ENCODE measurements at places on chromosomes 7 and 10.

DNA sequence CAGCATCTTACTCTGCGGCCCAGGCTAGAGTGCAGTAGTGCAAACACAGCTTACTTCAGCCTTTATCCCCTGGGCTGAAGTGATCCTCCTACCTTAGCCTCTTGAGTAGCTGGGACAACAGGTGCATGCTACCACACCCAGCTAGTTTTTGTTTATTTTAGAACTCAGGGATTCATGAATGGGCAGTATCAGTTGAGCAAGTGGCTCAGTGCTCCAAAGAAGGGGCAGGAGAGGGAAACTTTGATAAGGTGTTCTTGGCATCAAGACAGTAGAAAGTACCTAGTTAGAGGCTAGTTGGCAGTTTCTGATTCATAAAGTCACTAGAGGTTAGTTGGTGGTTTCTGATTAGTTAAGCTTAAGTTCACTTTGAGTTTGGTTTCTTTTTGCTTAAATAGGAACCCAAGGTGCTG is 18.4 kb downstream of the TRIM24 start:
- DNase-seq = no peak

- DNase-seq = peak; percentile 64
Measured at GRCh38 chr7:157612664-157613561, 276.1 kb downstream of the DNAJB6 start.

GRCh38 chr7:18978108-18978495 is 139.3 kb downstream of the TWIST1 start:
- no peak for DNase-seq

DNA sequence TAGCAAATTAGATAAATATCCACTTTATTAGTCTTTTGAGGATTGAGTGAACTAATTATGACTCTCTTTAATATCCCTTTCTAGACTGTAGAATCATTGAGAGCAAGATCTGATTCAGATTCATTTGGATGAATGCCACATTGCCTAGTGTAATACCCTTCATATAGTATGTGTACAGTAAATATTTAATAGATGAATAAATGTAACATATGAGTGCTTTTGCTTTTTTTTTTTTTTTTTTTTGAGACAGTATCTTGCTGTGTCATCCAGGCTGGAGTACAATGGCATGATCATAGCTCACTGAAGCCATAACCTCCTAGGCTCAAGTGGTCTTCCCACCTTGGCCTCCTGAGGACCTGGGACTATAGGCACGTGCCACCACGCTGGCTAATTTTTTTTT is 14.8 kb downstream of the SAMD8 start:
- DNase-seq = no peak

DNA sequence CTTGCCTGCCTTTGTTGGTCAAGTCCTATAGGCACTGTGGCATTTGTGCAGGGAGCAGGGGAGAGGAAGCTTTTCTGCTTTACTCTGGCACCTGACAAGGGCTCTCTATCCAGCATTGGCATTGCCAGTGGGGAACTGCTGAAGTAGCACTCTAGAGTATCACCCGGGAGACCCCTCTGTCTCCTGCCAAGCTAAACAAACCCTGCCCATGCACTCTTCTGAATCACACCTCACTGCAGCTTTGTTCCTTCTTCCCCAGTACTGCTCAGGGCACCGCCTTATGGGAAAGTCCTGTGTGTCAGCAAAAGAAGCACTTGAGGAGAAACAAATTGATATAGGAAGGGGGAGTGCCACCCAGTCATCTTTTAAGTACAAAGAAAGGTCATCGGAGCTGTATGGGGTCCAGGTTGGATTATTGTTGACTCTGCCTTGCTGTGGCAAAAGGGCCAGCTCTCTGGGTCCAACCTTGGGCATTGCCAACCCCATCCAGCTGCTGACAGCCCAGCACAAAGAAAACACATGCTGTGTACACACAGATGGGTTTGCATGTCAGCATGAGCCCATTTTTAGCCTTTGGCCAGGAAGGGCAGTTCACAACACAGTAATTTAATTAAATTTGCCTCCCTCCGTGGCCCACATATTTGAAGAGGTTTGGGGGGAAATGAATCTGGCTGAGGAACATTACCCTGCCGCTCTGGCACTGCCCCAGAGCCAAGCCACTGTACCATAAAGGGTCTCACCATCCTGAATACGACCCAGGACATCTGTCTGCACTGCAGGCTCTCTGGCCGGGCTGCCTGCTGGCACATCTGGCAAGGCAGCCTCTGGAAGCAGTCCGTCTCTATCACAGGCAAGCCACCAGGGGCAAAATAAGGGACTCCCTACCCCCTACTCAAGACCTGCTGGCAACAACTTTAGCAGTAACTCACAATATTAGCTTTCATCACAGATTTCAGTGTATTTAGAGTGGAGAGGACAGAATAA is 13.1 kb downstream of the LRRC4 start:
- no peak for DNase-seq

DNA sequence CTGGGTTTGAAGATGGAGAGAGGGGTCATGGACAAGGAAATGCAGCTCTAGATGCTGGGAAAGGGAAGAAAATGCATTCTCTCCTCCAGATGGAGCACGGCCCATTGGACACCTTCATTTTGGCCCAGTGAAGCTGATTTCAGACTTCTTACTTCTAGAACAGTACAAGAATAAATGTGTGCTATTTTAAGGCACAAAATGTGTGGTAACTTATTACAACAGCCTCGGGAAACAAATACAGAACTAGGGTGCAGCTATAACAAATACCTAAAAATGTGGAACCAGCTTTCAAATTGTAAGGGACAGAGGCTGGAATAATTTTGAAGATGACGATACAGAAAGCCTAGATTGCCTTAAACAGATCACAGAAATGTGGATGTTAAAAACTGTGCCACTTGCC is 54.1 kb downstream of the CYTH3 start:
- DNase-seq = no peak

- no peak for DNase-seq
Measured at GRCh38 chr7:117277576-117277975, 45.3 kb downstream of the WNT2 start.

DNA sequence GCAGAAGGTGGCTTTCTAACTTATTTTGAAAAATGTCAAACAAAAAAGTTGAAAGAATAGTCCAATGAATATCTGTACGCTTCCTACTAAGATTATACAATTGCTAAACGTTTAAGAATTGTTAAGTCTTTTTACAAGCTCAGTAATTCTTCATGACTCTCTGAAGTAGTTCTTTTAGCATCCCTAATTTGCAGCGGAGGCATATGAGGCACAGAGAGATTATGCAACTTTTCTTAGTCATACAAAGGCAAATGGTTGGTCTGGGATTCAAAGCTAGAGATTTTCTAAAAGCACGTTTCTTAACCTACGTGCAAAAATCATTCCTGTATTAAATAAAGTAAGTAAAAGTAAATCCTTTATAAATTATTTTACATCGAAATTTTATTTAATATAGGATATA is 254.2 kb downstream of the MAGI2 start:
- no peak for DNase-seq

- DNase-seq = peak; percentile 19
Measured at GRCh38 chr7:105760551-105761447, 115.6 kb downstream of the ATXN7L1 start.

- DNase-seq = no peak
Measured at GRCh38 chr7:143040209-143040715, 11.9 kb upstream of the OR6V1 start.

GRCh38 chr10:69316313-69317059 is 38.2 kb downstream of the HK1 start:
- DNase-seq = no peak
